ENCODE measurements at places on chromosomes 2 and 18.

- peak; percentile 3 for DNase-seq
Observed at GRCh38 chr2:6352906-6353515, 512.7 kb downstream of the CMPK2 start.

GRCh38 chr2:138516030-138516704, 14.6 kb downstream of the SPOPL start:
- no peak for DNase-seq

DNA sequence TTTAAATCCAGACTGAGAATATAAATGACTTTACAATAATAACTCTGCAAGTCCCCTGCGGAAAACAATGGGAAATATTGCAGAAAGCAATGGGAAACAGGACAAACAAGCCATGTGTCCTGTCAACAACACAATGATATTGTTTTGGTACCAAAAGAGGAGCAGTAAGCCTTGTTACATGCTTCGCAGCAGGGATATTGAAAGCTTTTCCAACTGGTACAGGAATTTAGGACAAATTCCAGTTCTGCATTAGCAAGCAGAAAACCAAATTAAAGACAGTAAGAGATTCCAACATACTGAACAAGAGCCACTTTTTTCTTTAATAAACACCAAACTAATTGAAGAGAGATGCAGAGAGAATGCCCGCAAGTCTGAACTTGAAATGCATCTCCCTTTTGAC, 30.0 kb downstream of the FRZB start:
- no peak for DNase-seq

DNA sequence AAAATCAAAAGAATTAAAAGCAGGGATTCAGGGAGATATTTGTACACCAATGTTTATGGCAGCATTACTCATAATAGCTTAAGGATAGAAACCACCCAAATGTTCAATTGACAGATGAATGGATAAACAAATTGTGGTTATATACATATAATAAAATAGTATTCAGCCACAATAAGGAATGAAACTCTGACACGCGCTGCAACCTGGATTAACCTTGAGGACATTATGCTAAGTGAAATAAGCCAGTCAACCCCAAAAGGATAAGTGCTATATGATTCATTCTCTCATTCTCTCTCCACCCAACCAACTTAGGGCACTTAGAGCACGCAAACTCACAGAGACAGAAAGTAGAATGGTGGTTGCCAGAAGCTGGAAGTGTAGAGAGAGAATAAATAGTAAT, 216.8 kb upstream of the SLC14A2 start:
- no peak for DNase-seq

GRCh38 chr2:232238108-232238507, 140.4 kb upstream of the ALPP start:
- DNase-seq, result no peak

DNA sequence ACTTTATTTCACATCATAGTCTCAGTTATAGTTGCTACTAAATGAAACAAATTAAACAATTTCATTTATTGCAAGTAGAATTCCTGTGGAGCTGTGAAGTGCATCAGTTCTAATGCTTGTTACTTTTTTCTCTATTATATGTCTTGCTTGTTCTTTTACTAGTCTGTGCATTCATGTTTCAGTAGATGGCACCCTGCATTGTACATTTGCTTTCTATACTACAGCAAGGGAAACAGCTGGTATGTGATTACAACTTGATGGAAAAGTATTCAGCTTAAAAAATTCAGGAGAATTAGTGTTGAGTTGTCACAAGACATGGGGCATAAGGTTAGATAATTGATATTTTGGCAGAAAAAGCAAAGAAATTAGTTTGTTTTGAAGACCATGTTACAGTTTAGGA, 72.3 kb downstream of the TANK start:
- no peak for DNase-seq

GRCh38 chr2:205650931-205651330, 31.4 kb upstream of the NRP2 start:
- no peak for DNase-seq

- no peak for DNase-seq
Observed at GRCh38 chr2:225196579-225196978, 154.3 kb upstream of the DOCK10 start.

DNA sequence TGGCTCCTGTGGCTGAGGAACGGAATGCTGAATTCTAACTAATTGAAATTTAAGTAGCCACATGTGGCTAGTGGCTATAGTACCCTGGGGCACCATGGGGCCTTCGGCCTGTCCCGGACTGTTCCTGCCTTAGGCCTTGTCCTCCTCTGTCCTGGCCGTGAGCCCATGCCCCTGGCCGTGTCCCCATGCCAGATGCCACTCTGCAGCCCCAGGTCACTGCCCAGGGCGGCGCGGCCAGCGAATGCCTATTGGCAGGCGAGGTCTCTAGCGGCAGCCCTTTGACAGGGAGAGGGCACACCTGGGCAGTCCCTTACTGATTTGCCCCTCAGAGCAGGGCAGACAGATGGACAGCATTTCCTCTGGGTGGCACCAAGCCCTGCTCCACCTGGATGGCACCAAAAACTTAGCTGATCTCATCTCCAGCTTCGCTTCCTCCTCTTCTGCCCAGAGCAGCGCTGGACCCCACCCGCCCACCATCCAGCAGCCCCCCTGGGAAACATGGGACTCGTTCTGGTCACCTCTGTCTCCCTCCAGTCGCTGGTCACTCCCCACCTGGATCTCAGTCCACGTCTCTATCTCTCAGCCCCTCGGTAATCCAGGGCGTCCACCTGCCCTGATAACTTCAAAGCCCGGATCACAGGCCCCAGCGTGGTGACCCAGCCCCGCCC, 1.1 kb upstream of the DGKD start:
- DNase-seq, result no peak

DNA sequence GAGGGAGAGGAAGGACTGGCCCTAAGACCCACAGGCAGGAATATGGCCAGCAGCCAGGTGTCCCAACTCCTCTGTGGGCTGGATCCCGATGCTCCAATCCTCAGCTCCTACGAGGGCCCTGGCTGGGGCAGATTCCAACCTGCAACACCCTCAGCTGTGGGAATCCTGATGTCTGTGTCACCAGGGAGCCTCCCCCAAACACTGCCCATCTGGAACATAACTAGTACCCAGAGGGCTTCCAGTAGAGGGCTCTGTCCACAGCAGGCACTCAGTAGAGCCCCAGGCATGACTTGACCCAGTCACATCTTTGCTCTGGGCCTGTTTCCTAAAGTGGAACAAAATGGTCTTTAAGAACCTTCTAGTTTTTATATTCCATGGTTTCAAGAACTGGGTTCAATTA, 20.6 kb upstream of the LOXHD1 start:
- DNase-seq, result no peak

DNA sequence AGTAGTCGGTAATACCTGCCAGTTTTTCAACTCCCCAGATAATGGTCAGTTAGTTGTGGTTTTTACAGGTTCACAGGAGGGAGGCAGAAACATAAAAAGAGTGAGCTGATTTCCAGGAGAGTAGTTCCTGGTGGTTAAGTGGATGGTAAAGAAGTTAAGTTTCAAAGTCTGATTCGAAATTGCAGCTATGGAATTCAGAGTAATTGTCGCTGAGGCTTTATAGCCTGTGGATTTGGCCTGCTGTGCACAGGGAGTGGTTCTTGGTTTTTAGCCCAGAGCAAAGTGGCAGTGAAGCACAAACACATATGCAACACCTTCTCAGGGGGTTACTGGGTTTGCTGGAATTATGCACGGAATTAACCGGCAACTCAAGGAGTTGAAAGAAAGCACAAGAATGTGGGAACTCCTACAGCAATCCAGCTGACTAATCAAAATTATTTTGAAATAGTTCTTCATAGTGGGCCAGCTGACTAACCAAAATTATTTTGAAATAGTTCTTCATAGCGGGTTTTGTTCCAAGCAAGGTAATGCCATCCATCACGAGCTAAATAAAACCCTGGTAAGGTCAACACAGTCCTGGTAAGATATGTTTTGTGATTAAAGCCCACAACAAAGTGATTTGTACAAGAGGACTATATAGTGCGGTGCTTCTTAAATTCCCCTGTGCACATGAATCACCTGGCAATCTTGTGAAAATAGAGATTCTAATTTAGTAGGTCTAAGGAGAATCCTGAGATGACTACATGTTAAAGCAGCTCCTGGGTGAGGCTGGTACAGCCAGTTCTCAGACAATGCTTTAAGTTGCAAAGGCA, 94.4 kb downstream of the SGPP2 start:
- no peak for DNase-seq

DNA sequence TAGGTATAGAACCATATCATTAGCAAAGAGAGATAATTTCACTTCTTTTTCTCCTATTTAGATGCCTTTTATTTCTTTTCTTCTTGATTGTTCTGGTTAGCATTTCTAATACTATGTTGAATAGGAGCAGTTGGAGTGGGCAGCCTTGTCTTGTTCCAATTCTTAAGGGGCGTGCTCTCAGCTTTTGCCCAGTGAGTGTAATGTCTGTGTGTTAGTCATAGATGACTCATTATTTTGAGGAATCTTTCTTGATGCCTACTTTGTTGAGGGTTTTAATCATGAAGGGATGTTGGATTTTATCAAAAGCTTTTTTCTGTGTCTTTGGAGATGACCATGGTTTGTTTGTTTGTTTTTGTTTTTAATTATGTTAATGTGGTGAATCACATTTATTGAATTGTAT, 1453.1 kb upstream of the SLC39A10 start:
- no peak for DNase-seq

GRCh38 chr2:75102011-75102410, 97.3 kb downstream of the TACR1 start:
- no peak for DNase-seq

GRCh38 chr2:5491523-5491922, 200.7 kb upstream of the SOX11 start:
- DNase-seq, result no peak

- DNase-seq, result no peak
Observed at GRCh38 chr2:121570667-121571055, 40.0 kb downstream of the RNU4ATAC start.

- DNase-seq, result peak; percentile 34
Observed at GRCh38 chr2:147327613-147328012, 517.2 kb upstream of the ACVR2A start.

DNA sequence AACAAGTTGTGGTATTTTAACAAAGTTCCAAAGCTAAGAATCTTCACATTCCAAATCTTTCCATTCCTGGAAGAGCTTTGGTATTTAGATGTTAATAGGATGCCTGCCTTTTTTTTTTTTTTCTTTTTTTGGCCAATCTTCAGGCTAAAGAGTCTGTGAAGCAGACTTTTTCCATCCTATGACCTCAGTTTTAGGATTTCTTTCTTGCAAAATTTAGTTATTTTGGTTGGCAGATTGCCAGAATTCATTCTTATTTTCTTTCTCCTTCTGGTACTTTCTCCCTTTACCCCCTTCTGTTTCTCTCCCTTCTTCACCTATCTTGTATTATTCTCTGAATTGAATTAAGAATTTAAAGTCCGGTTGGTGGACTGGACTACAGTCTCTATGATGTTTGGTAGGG, 217.8 kb upstream of the REV1 start:
- DNase-seq, result no peak

- DNase-seq, result no peak
Observed at GRCh38 chr2:101682311-101682710, 15.2 kb upstream of the MAP4K4 start.

GRCh38 chr2:16625759-16626158, 39.9 kb downstream of the CYRIA start:
- DNase-seq, result no peak

DNA sequence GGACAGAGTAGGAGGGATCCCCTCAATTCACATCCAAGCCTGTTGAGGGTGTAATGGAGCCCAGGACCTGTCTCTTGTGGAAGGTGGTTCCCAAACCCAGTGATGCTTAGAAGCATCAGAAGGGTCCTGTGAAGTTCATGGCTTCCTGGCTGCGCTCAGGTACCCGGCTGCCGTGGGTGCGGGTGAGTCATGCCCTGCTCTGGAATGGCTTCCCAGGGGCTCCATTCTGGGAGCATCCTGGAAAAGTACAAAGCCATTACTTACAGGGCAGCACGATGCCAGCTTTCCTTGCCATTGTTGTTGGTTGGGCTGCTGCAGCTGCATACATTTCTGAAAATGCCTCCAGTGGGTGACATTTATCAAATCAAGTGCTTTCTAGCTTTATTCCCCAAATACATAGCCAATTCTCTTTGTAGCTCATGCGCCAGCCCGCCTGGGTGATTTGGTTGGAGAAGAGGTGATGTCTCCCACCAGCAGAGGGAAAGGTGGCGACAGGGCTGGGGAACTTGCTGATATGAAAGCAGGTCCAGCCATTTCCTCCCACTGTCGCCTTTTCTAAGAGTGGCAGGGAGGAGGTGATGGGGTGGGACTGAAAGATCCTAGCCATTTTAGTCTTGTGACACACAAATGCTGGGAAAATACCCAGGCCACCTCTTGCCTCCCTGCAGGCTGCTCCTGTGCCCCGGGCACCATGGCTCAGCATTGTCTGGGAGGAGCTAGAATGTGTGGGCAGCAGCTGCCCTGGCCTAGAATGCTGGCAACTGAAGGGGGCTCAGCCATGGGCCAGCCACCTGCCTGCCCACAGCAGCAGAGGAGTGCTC, 65.9 kb upstream of the HPCAL1 start:
- no peak for DNase-seq

GRCh38 chr2:158269143-158269542, 167.5 kb downstream of the UPP2 start:
- DNase-seq, result no peak

DNA sequence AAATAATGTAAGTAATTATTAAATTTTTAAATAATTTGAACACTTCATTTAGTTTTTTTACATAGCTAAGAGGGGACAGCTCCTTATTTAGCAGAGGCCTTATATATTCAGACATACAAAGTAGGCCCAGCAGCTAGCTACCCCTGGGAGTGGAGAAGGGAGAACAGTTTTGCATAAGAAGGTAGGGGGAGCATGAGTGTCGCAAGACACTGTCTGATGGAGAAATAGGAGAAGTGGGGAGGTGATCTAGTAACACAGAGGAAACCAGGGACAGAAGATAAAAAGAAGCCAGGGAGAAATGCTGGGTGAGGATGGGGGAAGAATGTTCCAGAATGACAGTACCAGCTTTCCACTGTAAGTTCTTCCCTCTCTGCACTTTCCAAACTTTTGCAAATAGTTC, 16.0 kb upstream of the RGPD4 start:
- no peak for DNase-seq

GRCh38 chr2:8197101-8197500, 484.8 kb upstream of the ID2 start:
- no peak for DNase-seq

GRCh38 chr18:76979906-76980305, 152.7 kb downstream of the MBP start:
- no peak for DNase-seq

DNA sequence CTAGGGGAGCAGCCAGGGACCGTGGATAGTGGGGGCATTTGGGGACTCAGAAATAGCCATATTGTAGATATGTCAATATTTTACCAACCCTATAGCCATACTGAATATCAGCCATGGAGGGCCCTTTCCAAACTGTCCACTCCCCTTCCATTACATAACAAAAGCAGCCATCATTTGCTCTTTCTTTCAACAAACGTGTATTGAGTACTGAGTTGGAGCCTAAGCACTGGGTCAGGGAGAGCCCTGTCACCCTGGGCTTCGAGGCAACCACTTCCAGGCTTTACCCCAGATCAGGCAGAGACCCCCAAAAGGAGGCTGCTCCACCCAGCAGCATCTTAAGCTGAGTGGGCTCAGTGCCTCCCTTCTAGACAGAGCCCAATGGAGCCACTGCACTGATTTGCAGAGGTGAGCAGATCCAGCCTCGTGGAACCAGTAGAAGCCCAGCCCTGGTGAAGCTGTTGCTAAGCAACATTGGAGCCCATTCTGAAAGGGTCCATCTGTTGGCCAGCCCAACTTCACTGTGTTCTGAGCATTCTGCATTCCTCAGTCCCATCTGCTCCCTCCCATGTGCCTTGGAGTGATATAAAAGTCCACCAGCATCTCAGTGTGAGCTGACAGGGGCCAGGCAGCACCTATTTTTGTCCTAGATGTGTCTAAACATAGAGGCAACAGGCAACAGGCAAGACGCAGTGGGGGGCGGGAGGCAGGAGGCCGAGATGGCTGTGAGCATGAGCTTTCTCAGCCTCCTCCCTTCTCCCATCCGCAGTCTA, 112.1 kb downstream of the PLB1 start:
- no peak for DNase-seq

Data from activated CD4-positive, alpha-beta T cell treated with anti-CD3 and anti-CD28 coated beads, Interleukin-2, amount 50 U/mL, for 48 hours (primary cell).